Neural crest cell (in vitro differentiated cells): ENCODE measurements at places on chromosomes 2 and 18. TPM values are rescaled to one million over a fixed set of nuclear protein-coding genes. Genes with fewer than 3 reads are reported as not detected.

Gene FLACC1
- total RNA-seq, result 0.77 and 1.0 TPM in 2 replicates

Gene ODC1
- total RNA-seq, result 279 and 290 TPM in 2 replicates

Gene IGFBP5
- total RNA-seq, result 140 TPM in 2 replicates

Gene DNAJC5G
- not detected in 2 replicates for total RNA-seq

Gene BOLL
- total RNA-seq, result not detected in 2 replicates

Gene G6PC2
- total RNA-seq, result not detected in 2 replicates

Gene FAM237A
- not detected in 2 replicates for total RNA-seq

Gene SH3YL1
- total RNA-seq, result 30.8 and 31.8 TPM in 2 replicates

Gene COL3A1
- 13.2 and 14.9 TPM in 2 replicates for total RNA-seq

Gene DNAJC27
- total RNA-seq, result 6.9 and 8.1 TPM in 2 replicates

Gene CD207
- not detected in 2 replicates for total RNA-seq

Gene TEKT4
- not detected in 2 replicates for total RNA-seq

Gene FAM228A
- 0.39 and 0.51 TPM in 2 replicates for total RNA-seq

Gene RNF25
- total RNA-seq, result 35.6 and 39.2 TPM in 2 replicates

Gene LHCGR
- 0.12 TPM in 1 of 2 replicates, not detected in the other for total RNA-seq

Gene MYO3B
- not detected in 2 replicates for total RNA-seq

Gene ZEB2
- 192 and 200 TPM in 2 replicates for total RNA-seq

Gene MAL
- total RNA-seq, result 0.48 and 0.65 TPM in 2 replicates

Gene CFAP65
- total RNA-seq, result 0.93 and 1.4 TPM in 2 replicates

Gene ESPNL
- 0.16 and 0.40 TPM in 2 replicates for total RNA-seq

Gene OSBPL1A
- 45.8 and 47.6 TPM in 2 replicates for total RNA-seq

Gene HOXD1
- not detected in 2 replicates for total RNA-seq

Gene TMEM37
- total RNA-seq, result 4.7 and 5.3 TPM in 2 replicates

Gene AGXT
- total RNA-seq, result not detected in 2 replicates

Gene CCDC68
- not detected in 2 replicates for total RNA-seq

Gene THUMPD2
- total RNA-seq, result 14.4 and 14.9 TPM in 2 replicates

Gene FBXO36
- total RNA-seq, result 3.2 and 3.5 TPM in 2 replicates

Gene GULP1
- total RNA-seq, result 39.1 and 43.8 TPM in 2 replicates

Gene CYP20A1
- total RNA-seq, result 21.5 and 22.1 TPM in 2 replicates

Gene SFT2D3
- 18.8 TPM in 2 replicates for total RNA-seq

Gene C2orf80
- 0.73 and 1.0 TPM in 2 replicates for total RNA-seq

Gene NOL4
- 0.14 and 0.63 TPM in 2 replicates for total RNA-seq

Gene NEU2
- not detected in 2 replicates for total RNA-seq

Gene TMEM178A
- 12.0 and 12.3 TPM in 2 replicates for total RNA-seq

Gene PSD4
- 2.4 and 2.9 TPM in 2 replicates for total RNA-seq

Gene LOXL3
- 28.3 and 30.2 TPM in 2 replicates for total RNA-seq

Gene CCDC141
- not detected in 2 replicates for total RNA-seq

Gene SLC23A3
- 0.34 and 1.5 TPM in 2 replicates for total RNA-seq

Gene CDH20
- 0.36 and 0.63 TPM in 2 replicates for total RNA-seq

Gene CCDC148
- total RNA-seq, result 1.4 and 1.8 TPM in 2 replicates

Gene ALPP
- not detected in 2 replicates for total RNA-seq

Gene UGT1A9
- not detected in 2 replicates for total RNA-seq

Gene KCNE4
- 0.09 TPM in 1 of 2 replicates, not detected in the other for total RNA-seq

Gene CAPN14
- total RNA-seq, result 0.36 and 0.47 TPM in 2 replicates

Gene PSTPIP2
- 7.0 and 7.1 TPM in 2 replicates for total RNA-seq

Gene TGFA
- 1.1 and 1.4 TPM in 2 replicates for total RNA-seq

Gene POTEC
- total RNA-seq, result not detected in 2 replicates

Gene FIGN
- total RNA-seq, result 57.3 and 58.1 TPM in 2 replicates

Gene REG3G
- not detected in 2 replicates for total RNA-seq

Gene GREB1
- 132 and 143 TPM in 2 replicates for total RNA-seq

Gene NTSR2
- total RNA-seq, result not detected in 2 replicates

Gene NPAS2
- total RNA-seq, result 2.6 TPM in 2 replicates

Gene SIX3
- total RNA-seq, result not detected in 2 replicates

Gene ERICH2
- not detected in 2 replicates for total RNA-seq

Gene HOXD11
- total RNA-seq, result not detected in 2 replicates

Gene DPY30
- 84.5 and 85.1 TPM in 2 replicates for total RNA-seq

Gene NEB
- total RNA-seq, result 0.57 and 0.77 TPM in 2 replicates

Gene CYP1B1
- total RNA-seq, result 16.4 and 17.5 TPM in 2 replicates
